ENCODE measurements at places on chromosomes 6 and 20. TPM values are rescaled to one million over a fixed set of nuclear protein-coding genes. Genes with fewer than 3 reads are reported as not detected.
A peak's percentile ranks its signal among the peaks of the same experiment; 100 is the strongest.

Gene KHDC1
- total RNA-seq: 10.2 TPM

DNA sequence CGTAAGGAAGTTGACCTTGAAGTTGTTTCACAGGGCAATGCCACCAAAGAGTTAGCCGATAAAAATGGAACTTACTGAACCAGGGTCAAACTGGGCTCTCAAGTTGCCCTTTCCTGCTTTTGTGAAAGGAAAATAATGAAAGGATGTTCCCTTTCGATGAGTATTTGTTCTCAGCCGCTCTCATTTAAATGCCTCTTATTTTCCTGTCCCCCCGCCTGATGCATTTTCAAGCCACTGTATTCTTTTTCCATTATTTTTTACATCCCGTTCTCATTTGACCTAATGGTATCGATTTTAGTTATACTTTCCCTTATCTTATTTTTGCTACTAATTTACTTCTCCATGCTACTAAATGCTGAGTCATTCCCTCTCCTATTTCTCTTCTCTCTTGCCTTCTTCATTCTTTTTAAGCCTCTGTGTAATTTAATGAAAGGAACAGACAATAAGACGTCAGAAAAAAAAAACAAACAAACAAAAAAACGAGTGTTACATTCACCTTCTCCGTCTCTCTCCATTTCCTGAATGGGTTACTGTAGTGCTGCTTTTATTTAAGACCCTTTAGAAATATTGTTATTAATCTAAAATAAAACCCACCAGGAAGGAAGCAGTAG is 655 bp upstream of the NDUFAF4 start:
- peaks cover 26% of the 10 kb centered on the region for H3K4me1 ChIP-seq
- DNase-seq: no peak
- H3K36me3 ChIP-seq: peaks cover 7% of the 10 kb centered on the region
- H3K4me3 ChIP-seq: peak overlapping the region; percentile 78
- peak overlapping the region; percentile 95 for H3K27ac ChIP-seq

Gene STK35
- total RNA-seq: 31.0 TPM

- H3K27me3 ChIP-seq: no peaks in the 10 kb centered on the region
These were observed 175.9 kb upstream of the SCGN start for GRCh38 chr6:25476126-25476525.

Gene CCN2
- 683 TPM for total RNA-seq

DNA sequence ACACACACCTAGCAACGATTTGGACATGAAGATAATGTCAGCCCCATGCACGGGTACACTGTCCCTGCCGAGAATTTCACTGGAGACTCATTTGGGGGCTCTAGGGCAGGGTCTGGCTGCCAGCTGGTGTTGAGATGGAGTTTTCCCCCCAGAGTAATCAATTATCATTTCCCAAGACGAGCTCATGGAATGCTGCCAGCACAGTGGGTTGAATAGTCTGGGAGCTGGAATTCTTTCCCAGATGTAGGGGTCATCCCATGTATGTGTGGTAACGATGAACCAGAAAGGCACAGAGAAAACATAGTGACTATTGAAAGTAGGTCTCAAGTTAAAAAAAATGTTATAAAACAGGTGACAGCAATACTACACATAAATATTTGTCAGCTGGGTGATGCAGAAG is 579.9 kb downstream of the MAFB start:
- peaks cover 11% of the 10 kb centered on the region for H3K27me3 ChIP-seq
- no peaks in the 10 kb centered on the region for H3K36me3 ChIP-seq
- H3K4me3 ChIP-seq: no peak overlapping the region
- no peak overlapping the region for H3K27ac ChIP-seq
- no peak for DNase-seq

DNA sequence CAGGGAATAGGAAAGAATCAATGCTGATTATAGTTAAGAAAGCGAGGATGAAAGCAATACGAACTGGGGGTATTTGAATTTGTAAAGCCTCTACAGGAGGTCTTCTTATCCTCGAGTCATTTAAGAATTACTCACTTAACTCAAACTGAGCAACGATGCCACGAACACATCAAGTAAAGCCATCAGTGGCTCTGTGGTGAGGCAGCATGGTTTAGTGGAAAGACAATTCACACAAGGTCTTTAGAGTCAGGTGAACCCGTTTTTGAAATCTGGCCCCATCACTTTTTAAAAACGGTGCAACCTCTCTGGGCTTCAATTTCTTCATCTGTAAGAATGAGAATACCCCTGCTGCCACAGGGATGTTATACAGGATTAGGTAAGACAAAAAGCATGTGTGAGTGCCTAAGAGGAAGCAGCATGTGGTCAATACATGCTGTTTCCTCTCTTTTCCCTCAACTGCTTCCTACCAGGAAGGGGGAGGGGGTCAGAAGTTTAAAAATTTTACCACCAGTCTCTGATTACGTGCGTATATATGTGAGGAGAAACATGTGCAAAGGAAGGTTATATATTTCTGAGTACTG is 162.0 kb downstream of the BTBD9 start:
- H3K4me3 ChIP-seq: no peak overlapping the region
- peaks cover 8% of the 10 kb centered on the region for H3K27me3 ChIP-seq
- H3K36me3 ChIP-seq: no peaks in the 10 kb centered on the region
- H3K27ac ChIP-seq: no peak overlapping the region

Gene RNF39
- not detected for total RNA-seq

Gene RIPOR3
- 19.2 TPM for total RNA-seq

DNA sequence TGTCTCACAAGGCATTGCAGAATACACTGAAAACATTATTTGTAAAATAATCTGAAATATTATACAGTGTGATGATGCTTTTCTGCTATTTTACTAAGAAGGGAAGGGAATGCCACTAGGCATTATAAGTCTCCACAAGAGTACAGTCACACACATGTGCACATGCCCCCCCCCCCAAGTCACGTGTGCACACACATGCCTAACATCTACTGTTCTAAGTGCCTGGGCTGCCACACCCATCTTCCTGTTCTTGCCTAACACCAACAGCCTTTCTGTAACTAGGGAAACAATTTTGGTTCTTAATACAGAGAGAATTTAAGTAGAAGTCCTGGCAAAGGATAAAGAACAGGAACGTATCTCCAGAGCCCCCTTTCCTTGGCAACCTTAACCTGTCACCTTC is 58.2 kb upstream of the BCLAF1 start:
- DNase-seq: no peak
- H3K4me1 ChIP-seq: peaks cover 16% of the 10 kb centered on the region
- H3K4me3 ChIP-seq: no peak overlapping the region
- H3K36me3 ChIP-seq: peaks cover 2% of the 10 kb centered on the region
- no peaks in the 10 kb centered on the region for H3K27me3 ChIP-seq

- H3K4me3 ChIP-seq: no peak overlapping the region
- H3K27ac ChIP-seq: no peak overlapping the region
- no peak for DNase-seq
- no peaks in the 10 kb centered on the region for H3K4me1 ChIP-seq
- no peaks in the 10 kb centered on the region for H3K36me3 ChIP-seq
These were observed 137.2 kb downstream of the CDH26 start for GRCh38 chr20:60095456-60095855.

Gene THBS2
- 20.4 TPM for total RNA-seq

DNA sequence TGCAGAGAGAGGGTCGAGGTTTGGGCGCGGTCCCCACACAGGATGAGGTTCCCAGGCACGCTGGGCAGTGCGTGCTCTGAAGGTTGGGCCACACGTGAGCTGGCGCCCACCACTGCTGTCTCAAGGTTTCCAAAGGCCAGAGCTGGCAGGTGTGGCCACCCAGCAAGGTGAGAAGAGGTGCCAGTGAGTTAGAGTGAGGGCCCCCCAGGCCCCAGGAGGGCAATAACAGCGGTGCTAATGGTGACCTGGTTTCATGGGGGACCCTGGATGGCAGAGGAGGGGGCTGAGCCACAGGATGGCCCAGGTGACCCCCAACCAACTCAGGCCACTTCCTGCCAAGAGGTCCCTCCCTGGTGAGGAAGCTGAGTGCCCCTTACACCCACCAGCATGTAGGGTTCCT is 185.0 kb downstream of the TAF4 start:
- no peaks in the 10 kb centered on the region for H3K4me1 ChIP-seq
- H3K4me3 ChIP-seq: no peak overlapping the region
- H3K36me3 ChIP-seq: no peaks in the 10 kb centered on the region

DNA sequence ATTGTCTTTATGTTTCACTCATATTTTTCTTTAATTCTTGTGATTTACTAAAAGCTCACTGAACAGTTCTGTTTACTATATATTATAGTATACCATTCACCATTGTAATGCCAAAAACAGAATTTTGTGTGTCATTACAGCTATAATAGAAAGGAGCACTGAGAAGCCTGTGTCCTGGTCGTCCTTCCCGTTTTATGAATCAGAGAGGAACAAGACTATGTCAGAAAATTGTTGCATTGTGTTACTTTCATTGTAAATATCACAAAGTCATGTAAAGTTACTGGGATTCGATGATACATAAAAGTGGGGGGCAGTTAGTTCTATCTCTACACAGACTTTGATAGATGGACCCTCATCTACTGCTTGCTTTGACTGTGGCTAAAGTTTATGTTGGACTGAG is 145.1 kb downstream of the QKI start:
- peaks cover 47% of the 10 kb centered on the region for H3K36me3 ChIP-seq
- no peak overlapping the region for H3K27ac ChIP-seq
- no peaks in the 10 kb centered on the region for H3K27me3 ChIP-seq
- H3K4me3 ChIP-seq: no peak overlapping the region

- peaks cover 4% of the 10 kb centered on the region for H3K27me3 ChIP-seq
- no peak overlapping the region for H3K27ac ChIP-seq
- peaks cover 13% of the 10 kb centered on the region for H3K4me1 ChIP-seq
- DNase-seq: no peak
- no peaks in the 10 kb centered on the region for H3K36me3 ChIP-seq
These were observed 3.9 kb upstream of the TMEM244 start for GRCh38 chr6:129865013-129865412.

Gene SYCP2
- total RNA-seq: 1.8 TPM
